Stimulated activated naive CD8-positive, alpha-beta T cell treated with anti-CD3 and anti-CD28 coated beads, Interleukin-15, Interleukin-2, amounts not matched to agents 100 U/mL and 50 U/mL, for 24 hours (primary cell): ENCODE measurements at places on chromosomes 2 and 18.

DNA sequence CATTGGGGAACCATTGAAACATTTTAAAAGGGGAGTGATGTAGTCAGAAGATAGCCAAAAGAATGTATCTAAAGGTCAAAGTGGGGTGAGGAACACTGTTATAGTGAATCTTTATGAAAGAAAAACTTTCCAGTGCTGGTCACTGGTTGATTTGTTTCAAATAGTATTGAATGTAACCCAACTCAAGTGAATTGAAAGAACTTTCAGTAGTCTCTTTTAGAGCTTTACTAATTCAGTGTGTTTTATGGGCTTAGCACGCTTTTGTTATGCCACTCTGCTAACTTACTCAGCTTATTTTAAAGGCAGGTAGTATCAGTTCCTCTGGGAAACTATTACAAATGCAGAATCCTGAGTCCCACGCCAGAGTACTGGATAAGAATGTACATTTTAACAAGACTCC is 57.3 kb downstream of the GTF2A1L start:
- no peak for DNase-seq

- no peak for DNase-seq
Observed at GRCh38 chr2:191836471-191836852, 10.4 kb downstream of the CAVIN2 start.

DNA sequence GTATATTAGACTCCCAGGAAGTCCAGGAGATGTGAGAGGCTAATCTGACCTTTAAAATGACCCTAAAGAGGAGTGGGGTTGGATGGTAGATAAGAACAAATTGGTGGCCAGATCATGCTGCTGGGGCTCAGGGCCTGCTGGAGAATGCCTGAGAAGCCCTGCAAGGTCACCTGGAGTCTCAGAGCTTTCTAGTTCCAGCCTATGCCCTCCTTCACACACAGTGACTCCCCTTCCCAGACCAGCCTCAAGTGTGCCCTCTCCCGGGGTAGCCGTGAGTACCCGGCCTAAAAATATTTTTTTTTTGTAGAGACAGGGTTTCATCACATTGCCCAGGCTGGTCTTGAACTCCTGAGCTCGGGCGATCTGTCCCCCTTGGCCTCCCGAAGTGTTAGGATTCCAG is 44.2 kb upstream of the FZD5 start:
- no peak for DNase-seq

DNA sequence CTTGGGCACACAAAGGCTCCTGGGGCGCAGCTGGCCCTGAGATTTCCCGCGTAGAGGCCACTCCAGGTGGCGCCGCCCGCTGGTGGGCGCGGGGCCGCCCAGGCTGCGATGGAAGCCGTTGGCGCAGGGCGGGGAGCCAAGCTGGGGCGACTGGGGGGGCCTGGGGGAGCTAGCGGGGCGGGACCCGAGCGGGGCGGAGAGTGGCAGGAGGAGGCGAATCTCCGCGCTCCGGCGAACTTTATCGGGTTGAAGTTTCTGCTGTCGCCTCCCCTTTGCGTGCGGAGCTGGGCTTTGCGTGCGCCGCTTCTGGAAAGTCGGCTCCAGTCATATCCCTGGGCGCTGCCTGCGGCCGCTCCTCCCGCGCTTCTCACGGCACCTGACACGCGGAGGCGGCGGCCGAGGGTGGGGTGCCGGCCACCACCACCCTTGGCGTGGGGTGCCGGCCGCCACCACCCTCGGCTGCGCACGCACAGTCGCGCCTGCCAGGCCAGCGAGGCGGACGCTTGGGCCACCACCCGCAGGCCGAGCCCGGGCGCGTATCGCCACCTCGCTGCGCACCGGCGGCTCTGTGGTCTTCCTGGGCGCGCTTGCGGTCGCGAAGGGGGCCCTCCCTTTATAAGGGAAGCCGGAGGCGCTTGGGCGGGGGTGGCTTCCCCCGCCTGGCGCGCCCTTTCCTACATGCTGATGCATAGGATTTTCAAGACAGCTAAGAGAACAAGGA is 919 bp upstream of the CYP1B1 start:
- DNase-seq, result peak; percentile 81

DNA sequence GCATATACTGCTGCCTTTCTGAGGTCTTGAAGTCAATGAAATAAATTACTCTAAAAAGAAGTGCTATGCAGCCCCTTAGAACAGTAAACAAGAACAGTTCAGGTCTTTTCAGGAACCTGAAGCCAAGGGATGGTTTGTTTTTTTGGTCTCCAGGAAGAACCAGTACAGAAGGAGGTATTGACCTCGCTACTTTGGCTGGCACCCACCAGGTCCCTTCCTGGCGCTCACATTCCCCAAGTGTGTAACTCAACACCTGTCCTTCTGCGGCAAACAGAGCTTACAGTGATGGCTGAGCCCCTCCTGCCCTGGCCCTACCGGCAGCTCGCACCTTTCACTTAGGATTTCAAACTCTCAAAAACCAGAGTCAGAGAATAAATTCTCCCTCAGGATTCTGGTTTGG is 51.9 kb downstream of the SETBP1 start:
- DNase-seq, result no peak

DNA sequence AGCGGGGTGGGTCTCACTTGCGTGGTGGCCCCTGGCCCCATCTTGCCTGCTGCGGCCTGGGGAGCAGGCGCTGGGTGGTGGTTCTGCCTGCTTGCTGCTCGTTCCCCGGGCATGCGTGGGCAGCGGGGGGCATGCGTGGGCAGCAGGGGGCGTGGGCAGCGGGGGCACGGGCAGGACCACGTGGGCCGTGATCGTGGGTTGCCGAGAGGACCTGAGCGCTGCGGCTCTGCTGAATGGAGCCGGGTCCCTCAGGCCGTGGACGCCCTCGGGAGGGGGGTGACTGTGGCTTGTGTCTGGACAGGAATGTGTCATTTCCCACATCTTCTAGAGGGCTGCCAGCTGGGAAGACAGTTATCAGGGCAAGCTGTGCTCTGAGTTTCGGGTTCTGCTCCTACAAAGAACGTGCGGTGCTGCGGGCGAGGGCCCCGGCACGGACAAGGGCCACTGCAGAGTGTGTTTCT is 8.3 kb upstream of the GAL3ST2 start:
- DNase-seq, result peak; percentile 2

DNA sequence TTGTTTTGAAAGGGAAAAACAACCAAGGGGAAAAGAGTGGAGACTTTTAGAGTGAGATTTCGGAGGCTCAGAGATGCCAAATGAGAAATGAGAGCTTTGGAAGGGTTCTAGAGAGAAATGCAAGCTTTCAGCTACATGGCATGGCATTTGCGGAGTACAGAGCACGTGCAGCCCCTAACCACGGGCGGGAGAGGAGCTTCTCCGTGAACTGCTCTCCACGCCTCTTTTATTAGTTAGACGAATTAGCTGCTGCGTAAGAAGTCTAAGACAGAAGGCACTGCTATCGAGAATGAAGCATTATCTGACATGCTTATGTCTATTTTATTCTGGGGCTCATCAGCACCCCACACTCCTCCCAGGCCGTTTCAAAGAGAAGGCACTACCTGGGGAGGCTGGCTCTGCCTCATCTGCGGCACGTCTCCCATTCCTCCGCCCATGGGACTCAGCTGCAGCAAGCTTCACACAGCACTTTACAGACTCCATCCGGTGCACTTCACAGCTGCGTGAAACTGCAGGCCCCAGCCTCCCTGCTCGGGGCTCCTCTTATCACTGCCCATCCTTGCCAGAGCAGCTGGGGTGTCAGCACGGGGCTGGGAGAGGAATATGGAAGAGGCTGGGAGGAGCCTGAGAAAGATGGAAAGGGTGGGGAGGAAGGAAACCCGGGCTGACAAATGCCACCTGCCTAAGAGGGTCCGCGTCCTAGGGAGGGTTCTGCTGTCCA is 207.3 kb upstream of the APCDD1 start:
- no peak for DNase-seq

GRCh38 chr2:24247592-24247991 is 72.7 kb downstream of the FAM228A start:
- DNase-seq, result no peak
